NCI-H1436 treated with DMSO at 0.1 percent for 48 hours (cell line): ENCODE measurements at places on chromosomes 16 and 17.

DNA sequence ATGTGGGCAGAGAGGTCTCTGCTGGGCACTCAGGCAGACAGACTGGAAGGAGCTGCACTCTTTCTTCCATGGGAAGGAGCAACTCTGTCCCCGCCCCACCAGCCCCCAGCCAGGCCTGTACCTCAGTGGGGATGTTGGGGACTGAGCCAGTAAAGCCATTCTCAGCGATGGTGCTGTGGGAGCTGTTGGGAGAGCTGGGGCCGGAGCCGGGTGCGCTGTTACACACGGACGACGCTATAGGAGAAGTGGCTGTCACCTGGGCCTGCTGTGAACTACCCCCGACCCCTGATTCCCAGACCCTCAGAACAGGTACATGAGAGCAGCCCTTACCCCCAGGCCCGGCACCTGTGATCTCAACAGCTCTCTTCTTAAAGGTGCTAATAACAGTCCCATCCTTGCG, 21.5 kb downstream of the G6PC3 start:
- no peak for DNase-seq

- no peak for DNase-seq
Observed at GRCh38 chr16:17155485-17155884, 315.3 kb downstream of the XYLT1 start.

- DNase-seq: peak; percentile 73
Observed at GRCh38 chr17:46193151-46193625, at the start of gene KANSL1. KANSL1 (minus strand) TSS chr17:46193429; CDS start chr17:46172143, 21,286 bp downstream.

DNA sequence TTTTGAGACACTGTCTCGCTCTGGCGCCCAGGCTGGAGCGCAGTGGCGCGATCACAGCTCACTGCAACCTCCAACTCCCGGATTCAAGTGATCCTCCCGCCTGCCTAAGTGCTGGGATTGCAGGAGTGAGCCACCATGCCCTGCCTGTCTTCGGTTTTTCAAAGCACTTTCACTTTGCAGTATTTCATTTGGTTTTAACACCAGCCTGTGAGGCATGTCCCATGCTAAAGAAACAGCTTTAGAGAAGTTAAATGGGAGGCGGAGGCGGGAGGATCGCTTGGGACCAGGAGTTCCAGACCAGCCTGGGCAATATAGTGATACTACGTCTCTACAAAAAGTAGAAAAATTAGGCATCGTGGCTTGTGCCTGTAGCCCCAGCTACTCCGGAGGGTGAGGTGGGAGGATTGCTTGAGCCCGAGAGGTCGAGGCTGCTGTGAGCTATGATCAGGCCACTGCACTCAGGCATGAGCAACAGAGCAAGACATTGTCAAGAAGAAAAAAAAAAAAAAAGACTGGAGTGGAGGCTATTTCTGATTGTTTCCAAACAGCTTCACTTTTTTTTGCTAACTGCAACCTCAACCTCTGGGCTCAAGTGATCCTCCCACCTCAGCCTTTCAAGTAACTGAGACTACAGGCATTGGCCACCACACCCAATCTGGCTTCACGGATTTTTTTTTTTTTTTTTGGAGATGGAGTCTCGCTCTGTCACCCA, 1.3 kb downstream of the METTL23 start:
- DNase-seq: no peak

DNA sequence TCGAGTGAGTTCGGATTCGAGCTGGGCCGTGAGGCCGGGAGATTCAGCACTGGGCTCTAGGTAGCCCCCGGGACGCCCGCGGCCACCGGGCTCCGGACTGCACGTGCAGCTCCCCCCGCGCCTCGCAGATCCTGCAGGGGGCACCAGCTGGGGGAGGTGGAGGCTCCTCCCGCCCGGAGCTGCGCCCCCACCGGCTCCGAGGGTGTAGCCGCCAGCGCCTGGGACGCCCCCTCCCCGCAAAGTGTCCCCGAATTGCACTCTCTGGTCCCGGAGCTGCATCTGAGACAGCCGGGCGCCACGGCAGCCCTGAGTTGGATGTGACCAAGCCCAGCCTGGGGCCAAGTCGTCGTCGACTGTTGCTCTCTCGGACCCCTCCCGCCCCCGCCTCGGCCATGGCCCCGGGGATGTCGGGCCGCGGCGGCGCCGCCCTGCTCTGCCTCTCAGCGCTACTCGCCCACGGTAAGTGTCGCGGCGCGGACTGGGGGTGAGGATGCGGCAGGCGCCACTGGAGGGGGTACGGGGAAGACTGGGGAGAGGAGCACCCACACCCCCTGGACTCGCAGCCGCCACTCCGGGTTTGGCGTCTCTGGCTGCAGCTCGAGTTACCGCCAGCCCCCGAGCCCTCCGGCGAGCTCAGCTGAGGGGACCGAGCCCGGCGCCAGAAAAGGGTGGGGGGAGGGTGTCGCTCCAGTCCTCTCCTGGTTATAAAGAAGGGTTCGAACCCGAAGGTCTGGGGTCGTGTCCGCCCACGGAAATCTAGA, 1.5 kb downstream of the TMEM132E start:
- no peak for DNase-seq

DNA sequence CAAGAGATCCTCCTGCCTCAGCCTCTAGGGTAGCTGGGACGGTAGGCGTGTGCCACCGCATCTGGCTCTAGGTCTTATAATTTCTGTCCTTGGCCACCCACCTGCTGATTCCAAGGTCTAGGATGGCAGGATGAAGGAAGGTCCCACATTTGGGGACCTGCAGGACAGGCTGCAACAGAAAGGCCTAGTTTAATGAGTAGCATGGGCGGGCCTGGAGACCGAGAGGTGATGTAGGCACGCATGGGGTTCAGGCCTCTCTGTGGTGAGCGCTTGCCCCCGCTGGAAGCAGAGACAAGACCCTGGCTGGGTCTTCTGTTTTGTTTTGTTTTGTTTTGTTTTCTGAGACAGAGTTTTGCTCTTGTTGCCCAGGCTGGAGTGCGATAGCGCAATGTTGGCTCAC, 33.7 kb downstream of the TMEM235 start:
- no peak for DNase-seq

- DNase-seq: no peak
Observed at GRCh38 chr17:49487183-49487582, 7.9 kb upstream of the NGFR start.

GRCh38 chr17:5883775-5884665, 186.2 kb upstream of the WSCD1 start:
- DNase-seq: no peak

DNA sequence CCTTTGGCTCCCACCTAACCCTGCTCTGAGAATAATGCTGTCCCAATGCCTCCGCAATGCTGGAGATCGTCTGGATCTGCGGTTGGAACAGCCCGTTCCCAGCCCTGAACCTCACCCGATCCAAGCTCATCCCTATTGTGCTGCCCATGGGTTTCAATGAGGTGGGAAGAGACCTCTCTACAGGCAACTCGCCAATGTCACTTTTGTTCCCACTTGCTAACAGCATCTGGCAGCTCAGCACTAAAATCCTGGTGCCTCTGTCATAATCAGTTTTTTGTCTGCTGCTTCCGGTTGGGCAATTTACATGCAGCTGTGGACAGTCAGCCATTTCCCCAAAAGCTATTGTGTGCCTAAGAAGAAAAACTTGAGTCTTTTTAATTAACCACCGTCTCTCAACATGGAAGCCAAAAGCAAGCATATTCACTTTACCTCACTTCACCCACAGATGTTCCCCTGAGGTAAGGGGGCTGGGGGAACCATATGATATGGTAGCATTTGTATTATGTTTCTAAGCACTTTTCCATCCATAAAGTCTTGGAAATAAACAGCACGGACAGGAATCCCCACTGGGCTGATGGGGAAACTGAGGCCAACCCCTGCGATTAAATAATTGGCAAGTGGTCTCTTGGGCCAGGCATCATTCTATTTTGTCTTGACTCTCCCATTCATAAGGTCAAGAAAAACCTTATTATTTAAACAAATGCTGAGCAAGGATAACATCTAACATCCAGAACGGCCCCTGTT, 159.2 kb upstream of the CDH5 start:
- no peak for DNase-seq

DNA sequence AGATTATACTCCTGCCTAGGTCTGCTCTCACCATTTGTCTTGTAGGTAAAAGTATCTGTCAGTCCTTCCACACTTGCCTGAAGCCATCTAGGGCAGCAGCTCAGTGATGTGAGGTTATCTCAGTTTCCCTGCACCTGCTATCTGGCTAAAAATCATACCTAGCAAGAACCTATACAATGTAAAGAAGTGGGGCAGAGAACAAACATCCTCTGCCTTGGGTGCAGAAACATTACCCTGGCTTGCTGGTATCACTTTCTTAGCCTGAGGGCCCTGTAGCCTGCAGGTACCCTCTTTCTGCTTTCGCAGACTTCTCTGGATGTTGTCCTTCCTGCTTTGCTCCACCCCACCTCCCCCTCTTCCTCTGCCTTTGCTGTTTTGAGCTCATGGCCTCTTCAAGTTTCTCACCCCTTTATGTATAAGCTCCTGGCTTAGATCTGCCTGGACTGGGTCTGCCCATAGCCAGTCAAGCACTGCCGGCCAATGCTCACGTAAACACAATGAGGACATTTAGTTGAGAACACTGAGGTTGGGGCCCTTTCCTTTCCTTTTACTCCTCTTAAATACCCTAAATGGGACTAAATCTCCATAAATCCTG, 8.7 kb upstream of the SDK2 start:
- DNase-seq: no peak

DNA sequence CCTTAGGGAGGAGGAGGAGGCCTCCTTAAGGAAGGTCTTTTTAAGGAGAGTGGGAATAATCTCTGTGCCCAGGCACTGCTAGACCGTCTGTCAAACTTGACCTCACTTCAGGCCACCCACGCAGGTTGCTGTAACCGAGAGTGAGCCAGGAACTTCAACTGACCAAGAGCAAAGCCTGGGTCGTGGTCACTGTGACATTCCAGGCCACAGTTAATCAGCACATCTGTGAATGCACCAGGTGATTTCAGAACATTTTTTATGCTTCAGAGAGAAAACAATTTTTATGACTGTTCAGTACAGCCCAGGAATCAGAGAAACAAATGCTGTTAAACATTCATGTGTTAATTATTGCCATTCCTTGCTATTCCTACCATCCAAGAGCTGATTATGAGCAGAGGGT, 226.6 kb upstream of the ASIC2 start:
- DNase-seq: no peak

DNA sequence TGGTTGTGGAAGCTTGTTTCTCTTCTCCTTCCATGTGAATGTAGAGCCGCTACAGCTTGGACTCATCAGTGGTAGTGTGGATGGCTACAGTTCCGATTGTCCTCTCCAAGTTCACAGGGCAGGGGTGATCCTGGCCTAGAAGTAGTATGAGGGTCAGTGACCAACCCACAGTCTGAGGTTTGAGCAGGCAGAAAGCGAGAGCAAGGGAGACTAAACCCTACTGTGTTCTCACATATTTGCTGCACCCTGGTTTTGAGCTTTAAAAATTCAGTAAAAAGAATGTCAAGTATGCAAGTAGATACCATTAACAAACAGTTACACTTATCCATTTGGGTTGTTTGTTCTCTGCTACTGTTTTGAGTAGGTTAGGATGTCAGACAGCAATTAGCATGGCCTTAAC, 148.9 kb downstream of the MRTFB start:
- no peak for DNase-seq

GRCh38 chr16:56414366-56414765, 11.0 kb downstream of the AMFR start:
- DNase-seq: no peak
